T-helper 1 cell (primary cell): ENCODE measurements at places on chromosomes 3 and 15.

DNA sequence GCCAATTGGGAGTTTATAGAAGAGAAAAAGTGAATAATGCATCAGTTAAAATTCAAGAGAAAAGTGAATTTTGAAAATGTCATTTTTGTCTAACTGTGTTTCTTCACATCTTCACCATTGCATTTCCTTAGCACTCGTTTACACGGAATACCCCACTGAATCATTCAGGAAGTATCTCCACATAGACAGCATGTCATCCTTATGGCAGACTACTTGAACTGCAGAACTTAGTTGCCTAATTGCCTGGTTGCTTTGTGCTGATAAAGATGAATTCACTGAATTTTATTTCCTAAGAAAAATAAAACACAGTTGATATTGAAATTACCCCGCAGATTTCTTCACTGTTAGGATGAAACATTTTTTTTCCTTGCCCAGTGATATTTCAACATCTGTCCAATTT lies 627.1 kb downstream of the ROBO1 start:
- DNase-seq, result no peak

DNA sequence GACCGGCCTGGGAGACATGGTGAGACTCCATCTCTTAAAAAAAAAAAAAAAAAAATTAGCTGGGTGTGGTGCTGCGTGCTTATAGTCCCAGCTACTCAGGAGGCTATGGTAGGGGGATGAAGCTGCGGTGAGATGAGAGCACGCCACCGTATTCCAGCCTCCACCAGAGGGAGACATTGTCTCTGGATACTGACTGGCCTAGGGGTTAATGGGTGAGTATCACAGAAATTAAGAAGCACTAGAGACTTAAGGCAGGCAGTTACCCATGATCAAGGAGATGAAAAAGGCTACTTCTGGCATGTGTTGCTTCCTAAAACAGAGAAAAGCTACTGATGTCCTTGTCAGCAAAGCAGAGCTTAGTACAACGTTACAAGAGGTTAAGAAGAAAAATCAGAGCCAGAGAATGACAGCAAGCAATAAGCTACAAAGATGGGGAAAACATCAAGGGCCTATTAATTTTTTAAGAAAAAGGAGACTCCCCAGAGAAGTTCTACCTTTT lies 8.6 kb downstream of the TFRC start:
- peak; percentile 79 for DNase-seq

DNA sequence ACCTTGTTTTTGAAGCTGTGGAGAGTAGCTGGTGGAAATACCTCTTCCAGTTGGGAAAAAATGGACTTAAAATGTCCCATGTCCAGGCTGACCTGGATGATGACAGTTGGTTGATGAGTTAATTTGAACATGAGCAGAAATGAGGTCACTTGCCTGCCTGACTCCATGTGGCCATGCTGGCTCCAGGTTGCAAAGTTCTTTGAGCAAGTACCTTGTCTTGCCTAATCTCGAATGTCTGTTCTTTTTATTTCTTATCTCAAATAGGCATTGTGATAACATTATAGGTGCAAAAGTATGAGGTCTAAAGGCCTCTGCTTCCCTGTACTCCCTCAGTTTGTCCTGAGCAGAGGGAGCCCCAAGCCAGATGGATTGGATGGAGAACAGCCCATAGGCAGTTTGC lies 9.0 kb downstream of the MAPKBP1 start:
- no peak for DNase-seq

GRCh38 chr3:8665407-8665896 lies 20.9 kb upstream of the SSUH2 start:
- DNase-seq, result no peak

DNA sequence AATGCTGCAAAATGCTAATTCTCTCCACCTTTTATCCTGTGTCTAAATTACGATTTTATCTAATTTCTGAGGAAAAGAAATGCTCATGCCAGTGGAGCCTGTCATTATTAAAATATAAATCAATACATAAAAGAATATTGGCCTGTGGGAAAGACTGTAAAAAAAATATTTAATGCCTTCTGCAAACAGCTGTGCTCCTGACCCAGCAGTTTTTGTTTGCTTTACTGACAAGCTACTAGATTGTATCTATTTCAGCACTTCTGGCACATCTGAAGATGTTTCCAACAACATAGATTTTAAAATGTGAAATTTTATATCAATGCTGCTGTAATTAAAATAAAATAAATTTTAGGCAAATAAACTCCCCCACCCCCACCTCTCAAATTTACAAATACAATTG lies 493.6 kb upstream of the AGTR1 start:
- DNase-seq, result no peak

DNA sequence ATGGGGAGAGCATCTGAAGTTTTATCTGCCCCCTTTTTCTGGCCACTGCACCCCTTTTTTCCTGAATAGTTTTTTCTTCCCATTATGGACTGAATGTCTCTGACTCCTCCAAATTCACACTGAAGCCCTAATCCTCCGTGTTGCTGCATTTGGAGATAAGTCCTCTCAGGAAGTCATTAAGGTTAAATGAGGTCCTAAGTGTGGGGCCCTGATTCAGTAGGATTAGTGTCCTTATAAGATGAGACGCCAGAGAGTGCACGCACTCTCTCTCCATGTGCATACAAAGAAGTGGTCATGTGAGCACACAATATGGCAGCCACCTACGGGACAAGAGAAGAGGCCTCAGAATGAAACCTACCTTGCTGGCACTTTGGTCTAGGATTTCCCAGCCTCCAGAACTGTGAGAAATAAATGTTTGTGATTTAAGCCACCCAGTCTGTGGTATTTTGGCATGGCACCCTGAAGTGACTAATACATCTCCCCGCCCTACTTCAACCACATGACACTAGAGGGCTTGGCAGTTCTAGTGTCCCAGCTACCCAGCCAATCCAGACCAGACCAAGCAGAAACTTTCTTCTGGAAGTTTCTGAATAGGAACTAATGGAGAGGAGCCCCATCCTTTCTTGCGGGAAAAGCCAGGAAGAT lies 191.3 kb downstream of the PDE8A start:
- DNase-seq, result no peak

DNA sequence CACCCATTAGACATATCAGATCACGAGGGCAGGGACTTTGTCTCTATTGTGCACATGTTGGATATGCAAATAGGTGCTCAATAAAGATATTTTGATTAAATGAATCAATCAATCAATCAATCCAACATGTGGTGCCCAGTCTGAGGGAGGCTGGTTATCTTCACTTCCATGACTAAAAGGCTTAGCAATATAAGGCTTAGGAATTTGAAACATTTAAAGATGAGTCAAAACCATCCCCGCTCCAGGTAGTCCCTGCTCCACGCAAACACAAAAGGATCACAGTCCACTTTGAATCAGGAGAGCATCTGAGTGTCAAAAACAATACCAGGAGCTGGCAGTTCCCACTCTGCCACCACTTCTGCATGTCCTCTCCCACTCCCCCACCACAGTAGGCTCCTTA lies 25.8 kb upstream of the PRICKLE2 start:
- DNase-seq, result no peak

DNA sequence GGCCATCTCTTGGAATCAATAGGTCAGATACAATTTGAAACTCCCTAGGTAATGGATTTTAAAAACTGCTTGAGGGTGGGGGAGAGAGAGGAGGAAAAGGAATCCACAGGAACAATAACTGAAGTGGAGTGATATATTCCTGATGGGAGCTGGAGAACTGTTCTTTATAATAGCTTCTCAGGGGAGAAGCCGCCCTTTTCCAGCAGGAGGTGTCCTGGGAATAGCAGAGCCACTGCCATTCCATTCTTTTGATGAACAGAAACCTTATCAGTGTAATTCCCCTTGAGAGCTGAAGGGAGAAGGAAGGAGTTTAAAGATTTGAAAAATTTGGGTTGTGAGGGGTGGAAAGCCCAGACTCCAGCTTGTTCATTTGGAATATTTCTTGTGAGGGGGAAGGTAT lies 504.9 kb upstream of the DPH6 start:
- DNase-seq, result no peak

DNA sequence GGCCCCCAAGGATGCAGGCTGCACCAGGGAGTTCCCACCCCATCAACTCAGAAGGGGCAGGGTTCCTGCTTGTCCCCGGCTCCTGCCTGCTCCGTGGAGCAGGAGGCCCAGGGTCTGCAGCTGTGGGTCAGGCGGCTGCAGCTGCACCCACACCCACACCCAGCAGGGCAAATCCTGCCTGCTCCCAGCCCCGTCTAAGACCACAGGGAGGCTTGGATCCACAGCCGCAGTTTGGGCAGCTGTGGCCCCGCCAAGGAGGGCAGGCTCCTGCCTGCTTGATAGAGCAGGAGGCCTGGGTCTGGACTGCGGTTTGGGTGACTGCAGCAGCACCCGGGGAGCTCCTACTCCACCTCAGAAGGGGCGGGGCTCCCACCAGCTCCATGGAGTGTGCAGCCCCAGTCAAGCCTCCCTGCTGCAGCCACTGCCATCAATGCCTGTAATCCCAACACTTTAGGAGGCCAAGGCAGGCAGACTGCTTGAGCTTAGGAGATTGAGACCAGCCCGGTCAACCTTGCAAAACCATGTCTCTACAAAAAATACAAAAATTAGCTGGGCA lies 163.6 kb downstream of the OSBPL10 start:
- DNase-seq, result no peak

GRCh38 chr15:48547286-48547685 lies 98.2 kb downstream of the FBN1 start:
- no peak for DNase-seq

GRCh38 chr3:171974986-171975837 lies 64.2 kb upstream of the FNDC3B start:
- no peak for DNase-seq

- no peak for DNase-seq
Measured at GRCh38 chr3:187932530-187932929, 187.3 kb upstream of the BCL6 start.

DNA sequence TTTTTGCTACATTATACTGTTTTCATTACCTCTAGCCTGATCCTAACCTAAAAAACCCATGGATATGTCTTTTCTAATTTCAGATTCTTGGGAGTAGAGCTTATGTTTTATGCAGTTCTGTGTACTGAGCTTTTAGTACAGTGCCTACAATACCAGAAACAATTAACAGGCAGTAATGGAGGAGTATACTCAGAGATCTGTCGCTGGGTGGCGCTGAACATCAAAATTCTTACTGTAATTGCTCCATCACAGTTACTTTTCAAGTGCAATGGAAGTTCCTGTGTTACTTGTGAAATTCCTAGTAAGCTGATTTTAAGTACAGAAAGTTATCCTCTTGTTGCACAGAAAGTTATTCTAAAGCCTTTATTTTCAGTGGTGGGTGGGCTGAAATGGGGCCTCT lies 66.9 kb downstream of the RNF13 start:
- no peak for DNase-seq

DNA sequence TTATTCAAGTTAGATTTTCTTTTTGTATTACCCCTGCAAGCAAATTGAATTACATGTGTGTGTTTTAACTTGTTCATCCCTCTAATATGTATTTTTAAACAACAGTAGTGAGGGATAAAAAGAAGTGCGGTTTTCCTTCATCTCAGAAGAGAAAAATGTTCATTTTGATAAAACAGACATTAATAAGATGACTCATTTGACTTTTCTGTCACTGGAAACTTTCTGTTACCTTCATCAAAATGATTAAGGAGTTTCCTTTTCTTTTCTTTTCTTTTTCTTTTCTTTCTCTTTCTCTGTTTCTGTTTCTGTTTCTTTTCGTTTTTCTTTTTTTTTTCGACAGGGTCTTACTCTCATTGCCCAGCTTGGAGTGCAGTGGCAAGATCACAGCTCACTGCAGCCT lies 53.0 kb downstream of the ECT2 start:
- no peak for DNase-seq

GRCh38 chr3:27699067-27699466 lies 23.1 kb downstream of the EOMES start:
- no peak for DNase-seq

GRCh38 chr3:59563966-59564365 lies 514.1 kb upstream of the CFAP20DC start:
- no peak for DNase-seq

DNA sequence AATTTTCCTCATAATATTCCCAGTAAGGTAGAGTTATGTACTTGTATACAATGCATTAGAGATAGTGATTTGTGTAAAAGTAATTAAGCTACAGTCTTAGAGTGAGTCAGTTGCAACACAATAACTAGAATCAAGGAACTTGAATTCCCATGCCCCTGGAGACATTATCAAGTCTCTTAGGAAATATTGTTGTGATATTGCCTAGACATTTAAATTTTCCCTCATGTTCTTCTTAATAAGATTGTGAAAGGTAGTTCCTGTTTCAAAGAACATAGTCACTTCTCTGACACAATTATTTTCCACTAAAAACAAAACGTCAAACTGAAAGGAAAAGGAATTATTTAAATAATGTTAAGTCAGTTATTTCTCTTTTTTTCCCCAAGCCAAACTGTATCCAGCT lies 13.0 kb upstream of the ATP1B3 start:
- DNase-seq, result no peak

DNA sequence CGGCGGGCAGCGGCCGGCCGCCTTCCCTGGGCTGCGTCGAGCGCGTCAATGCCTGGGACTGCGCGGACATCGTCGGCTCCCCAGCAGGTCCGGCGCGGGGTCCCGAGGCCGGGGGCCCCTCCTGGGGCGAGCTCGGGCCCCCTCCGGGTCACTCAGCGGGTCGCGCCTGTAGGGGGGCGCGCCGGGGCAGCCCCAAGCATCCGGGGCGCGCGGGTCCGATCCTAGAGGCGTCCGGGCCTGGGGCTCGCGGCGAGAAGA lies 725 bp downstream of the TLE3 start:
- no peak for DNase-seq

DNA sequence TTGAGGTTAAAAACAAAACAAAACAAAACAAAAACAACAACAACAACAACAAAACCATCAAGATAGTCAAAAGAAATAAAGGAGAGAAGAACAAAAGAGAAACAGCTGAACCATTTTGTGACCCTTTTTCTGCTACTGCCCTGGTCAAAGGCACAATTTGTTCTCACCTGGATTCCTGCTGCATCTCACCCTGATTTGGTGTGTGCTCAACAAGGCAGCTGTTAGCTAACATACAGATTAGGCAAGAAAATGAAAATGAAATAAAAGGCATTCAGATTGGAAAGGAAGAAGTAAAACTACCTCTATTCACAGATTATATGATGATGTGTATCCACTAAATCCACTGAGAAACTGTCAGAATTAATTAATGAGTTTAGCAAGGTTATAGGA lies 28.7 kb upstream of the XIRP1 start:
- DNase-seq, result no peak

- peak; percentile 6 for DNase-seq
Measured at GRCh38 chr3:179451265-179452175, at the start of gene GNB4. Gene GNB4, minus strand, starts transcription at chr3:179451470. Its CDS starts 25,270 bp downstream, at chr3:179426200.

GRCh38 chr3:187744169-187745151 lies 808 bp downstream of the BCL6 start:
- DNase-seq, result peak; percentile 41

DNA sequence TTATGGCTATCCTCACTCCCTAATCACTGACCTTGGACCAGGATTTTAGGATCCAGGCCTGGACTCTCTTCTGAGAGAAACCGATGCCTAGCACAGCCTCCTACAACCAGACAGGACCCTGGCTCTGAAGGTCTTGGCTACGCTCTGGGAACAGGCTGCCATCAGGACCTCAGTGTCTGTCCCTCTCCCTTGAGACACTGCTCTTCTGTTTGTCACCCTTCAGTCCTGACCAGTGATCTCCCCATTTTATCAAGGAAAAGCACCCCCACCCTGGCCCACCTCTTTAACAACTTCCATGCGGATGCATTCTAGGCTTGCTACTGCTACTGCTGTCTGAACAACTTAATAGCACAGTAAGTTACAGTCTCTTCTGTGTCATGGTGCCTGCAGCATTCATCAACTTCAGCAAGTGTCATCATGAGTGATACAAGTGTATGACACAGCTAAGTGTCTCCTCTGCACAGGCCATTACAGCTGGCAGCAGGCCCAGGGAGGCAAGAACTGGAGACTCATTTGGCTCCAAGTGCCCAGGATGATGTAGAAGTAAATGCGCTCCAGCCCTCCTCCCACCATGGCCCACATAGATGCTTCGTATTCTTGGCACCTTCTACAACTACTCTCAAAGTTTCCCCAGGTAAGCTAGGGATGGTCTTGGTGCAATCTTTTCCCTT lies 302.4 kb downstream of the EPHB1 start:
- DNase-seq, result no peak
